NAMALWA (cell line): ENCODE measurements at places on chromosomes 3 and 15.

DNA sequence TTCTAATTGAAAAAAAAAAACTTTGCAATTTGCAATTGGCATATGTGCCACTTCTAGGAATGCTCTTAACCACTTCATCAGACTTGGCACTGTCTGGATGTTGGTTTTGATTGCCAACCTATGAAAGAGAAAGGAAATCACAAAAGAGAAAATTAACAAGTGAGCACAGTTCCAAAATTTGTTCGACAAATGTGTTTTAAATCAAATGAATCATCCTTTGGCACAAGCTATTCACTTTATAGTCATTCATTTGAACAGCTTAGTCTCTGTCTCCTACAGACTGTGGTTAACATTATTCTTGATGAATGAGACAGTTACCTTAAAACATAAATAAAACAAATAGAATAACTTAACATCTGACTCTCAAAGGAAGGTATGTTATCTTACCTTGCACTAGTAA, 265.0 kb downstream of the EPHA3 start:
- no peak for DNase-seq

GRCh38 chr3:14524920-14525660, 15.1 kb downstream of the GRIP2 start:
- DNase-seq, result no peak

DNA sequence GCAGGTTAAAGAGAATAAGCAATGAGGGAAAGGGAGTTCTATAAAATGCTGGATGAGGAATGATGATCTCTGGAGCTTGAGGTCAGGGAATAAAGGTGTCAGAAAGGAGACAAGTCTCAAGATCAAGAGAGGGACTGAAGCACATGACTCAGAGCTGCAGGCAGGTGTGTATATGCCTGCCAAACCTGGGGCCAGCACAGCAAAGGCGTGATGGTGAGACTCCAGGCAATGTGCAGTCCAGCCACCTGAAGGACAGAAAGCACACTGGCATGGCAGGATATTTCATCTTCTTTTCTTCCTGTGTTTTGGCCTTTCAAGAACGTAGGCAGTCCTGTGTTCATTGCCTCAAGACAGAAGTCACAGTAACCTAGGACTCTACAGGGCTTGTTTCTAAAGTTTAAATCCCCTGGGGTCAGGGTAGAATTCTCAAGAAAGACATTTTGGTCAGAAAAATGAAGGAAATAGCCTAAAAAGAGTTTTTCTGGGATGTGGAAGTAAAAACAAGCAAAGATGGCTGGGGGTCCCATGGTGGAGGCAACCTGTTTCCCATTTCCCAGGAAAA, 55.5 kb upstream of the TOPAZ1 start:
- no peak for DNase-seq

DNA sequence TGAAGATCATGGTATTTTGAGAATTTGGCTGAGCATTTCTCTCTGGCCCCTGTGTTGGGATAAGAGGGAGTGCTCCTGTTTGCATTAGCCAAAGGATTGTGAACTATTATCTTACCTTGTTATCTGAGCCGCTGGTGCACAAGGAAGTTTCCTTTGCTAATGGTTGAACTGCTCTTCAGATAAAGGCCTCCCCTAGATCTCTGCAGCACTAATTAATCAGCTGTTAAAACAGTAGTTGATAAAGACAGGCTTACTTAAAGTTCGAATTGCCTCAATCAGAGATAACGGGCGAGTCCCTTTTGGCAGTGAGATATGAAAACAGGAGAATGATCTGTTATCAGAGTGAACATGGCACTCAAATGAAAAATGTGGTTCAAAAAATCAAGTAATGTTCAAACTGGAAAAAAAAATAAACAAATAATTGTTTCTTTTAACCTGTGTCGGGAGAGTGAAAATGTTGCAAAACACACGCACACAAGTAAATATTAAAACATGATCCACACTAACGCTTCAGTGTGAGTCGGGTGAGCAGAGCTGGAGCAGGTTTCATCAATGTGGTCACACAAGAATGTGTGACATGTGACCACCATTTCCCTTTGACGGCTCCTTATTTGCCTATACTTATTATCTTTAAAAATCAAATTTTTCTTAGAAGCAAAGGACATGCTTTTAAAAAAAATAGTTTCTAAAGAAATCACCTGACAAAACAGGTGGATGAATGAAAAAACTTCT, 469.1 kb downstream of the SOX2 start:
- DNase-seq, result no peak

DNA sequence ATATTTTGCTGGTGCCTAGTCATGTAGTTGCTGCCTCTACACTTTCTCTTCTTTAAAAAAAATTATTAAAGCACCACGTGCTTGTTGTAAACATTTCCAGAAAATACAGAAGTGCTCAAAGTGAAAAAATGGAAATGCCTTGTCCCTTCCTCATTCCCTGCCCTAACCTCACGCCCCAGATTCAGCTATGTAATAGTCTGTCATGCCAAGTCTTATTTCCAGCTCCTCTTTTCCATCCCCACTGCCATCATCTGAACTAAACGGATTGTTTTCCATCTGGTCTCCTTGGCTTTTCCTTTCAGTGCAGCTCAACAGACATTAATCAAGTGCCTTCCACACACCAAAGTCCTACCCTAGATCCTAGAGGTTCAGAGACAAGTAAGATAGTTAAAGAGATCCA, 15.5 kb downstream of the ZNF774 start:
- no peak for DNase-seq

- DNase-seq, result no peak
Measured at GRCh38 chr15:38217788-38218609, 34.6 kb upstream of the SPRED1 start.

GRCh38 chr3:71144525-71145253, 438.8 kb downstream of the FOXP1 start:
- no peak for DNase-seq

GRCh38 chr3:179068779-179069530, 2.7 kb downstream of the ZMAT3 start:
- DNase-seq, result peak; percentile 63

- DNase-seq, result no peak
Measured at GRCh38 chr15:94119298-94119811, 112.0 kb upstream of the MCTP2 start.

- DNase-seq, result no peak
Measured at GRCh38 chr3:193614430-193614829, 21.4 kb downstream of the OPA1 start.

DNA sequence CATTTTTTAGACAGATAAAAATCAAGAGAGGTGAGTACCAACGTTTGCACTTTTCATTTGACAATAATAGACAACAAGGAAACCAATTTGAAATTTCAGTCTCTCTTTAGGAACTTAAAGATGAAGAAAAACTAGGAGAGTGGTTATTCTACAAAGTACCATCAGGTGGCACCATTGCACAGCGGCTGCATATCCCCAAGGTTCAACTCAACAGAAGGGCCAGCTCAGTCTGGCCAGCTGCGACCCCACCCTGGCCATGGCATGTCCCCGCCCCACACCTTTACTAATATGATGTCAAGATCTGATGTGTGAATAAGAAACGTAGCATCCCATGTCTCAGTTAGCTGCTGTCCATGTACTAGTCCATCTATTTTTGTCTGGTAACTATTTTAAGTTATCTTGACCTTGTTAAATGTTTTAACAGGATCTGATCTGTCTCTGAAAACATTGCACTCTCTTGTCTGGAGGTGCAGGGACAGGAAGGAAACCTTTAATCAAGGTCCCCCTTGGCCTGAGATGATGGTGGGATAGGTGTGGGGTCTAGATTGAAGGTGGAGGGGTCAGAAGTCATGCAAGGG, 35.5 kb upstream of the CGNL1 start:
- DNase-seq, result peak; percentile 67

- DNase-seq, result peak; percentile 76
Measured at GRCh38 chr3:187016639-187017345, 86.5 kb downstream of the ST6GAL1 start.

DNA sequence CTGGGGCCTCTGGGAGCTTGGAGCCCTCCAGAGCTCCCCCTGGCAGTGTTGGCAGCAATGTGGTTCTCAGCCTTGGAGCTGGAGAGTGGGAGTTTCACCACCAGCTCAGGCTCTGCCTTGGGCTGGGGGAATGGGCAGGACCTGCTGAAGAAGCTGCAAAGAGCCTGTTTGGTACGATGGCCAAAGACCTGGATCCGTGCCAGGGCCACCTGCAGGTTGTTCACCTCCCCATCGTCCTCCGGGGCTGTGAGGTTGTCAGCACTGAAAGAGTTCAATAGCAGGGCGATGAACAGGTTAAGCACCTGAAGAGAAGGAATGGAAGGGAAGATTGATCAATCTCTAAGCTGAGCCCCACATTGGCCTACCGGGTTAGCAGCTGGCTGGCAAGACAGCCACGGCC, 77.3 kb upstream of the SCN5A start:
- no peak for DNase-seq

GRCh38 chr3:141305436-141305835, 62.9 kb upstream of the ZBTB38 start:
- peak; percentile 51 for DNase-seq

DNA sequence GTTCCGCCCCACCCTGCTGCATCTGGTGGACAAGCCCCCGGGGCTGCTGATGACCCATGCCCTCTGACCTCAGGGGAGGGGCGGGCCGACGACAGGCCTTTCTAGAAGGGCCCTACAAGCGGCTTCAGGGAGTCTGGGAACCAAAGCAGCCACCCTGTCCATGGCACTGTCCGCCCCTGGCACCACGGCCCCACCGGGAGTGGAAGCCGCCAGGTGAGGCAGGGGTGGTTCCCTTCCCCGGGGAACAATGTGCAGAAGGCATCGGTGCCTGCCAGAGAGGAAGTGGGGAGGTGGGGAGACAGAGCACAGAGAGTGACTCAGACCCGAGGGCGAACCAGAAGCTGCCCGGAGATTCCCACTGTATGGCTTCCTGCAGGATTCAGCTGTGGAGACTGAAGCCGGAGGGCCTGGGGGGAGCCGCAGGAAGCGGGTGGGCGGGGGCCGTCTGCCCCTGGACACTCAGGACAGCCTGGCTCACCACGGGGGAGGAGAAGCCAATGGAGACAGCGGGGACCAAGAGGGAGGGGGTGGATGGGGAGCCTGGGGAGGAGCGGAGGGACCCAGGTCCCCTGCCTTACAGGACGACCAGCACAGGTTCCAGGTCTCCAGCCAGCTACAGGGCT, 134.0 kb downstream of the TPRA1 start:
- DNase-seq, result no peak

- DNase-seq, result no peak
Measured at GRCh38 chr3:126413693-126414080, 19.0 kb downstream of the CFAP100 start.

GRCh38 chr15:73054417-73054953, 2.2 kb downstream of the NEO1 start:
- no peak for DNase-seq
